Muscle of leg (tissue), 16 donors: ENCODE measurements at places on chromosomes 2 and 18. TPM values are rescaled to one million over a fixed set of nuclear protein-coding genes. Genes with fewer than 3 reads are reported as not detected.

DNA sequence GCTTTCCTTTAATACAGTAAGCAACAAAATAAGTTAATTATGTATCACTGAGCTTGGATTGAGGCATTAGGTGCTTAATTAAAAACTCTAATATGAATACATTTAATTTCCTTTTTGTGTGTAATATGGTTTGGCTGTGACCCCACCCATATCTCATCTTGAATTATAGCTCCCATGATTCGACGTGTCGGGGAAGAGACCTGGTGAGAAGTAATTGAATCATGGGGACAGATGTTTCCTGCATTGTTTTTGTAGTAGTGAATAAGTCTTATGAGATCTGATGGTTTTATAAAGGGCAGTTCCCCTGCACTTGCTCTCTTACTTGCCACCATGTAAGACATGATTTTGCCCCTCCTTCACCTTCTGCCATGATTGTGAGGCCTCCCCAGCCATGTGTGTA, 325.4 kb upstream of the CDH7 start:
- no peaks in the 10 kb centered on the region for H3K27me3 ChIP-seq
- no peak overlapping the region for H3K27ac ChIP-seq
- no peak overlapping the region for H3K4me3 ChIP-seq

POMC gene
- polyA plus RNA-seq = 3.4 TPM

KIF5C gene
- polyA plus RNA-seq = 1.1 TPM

AGXT gene
- 0.30 TPM for polyA plus RNA-seq

PAX8 gene
- 2.6 TPM for polyA plus RNA-seq
